Progenitor cell of endocrine pancreas (in vitro differentiated cells): ENCODE measurements at places on chromosomes 6 and 20. TPM values are rescaled to one million over a fixed set of nuclear protein-coding genes. Genes with fewer than 3 reads are reported as not detected.

The MCM8 gene
- total RNA-seq: 18.5 and 18.6 TPM in 2 replicates

The RBPJL gene
- 1.4 and 1.5 TPM in 2 replicates for total RNA-seq

The TRIM31 gene
- total RNA-seq: not detected in 2 replicates

The DDO gene
- not detected in 2 replicates for total RNA-seq

The TMEM74B gene
- 15.6 and 21.9 TPM in 2 replicates for total RNA-seq

The VGLL2 gene
- total RNA-seq: 0.49 TPM in 1 of 2 replicates, not detected in the other

The BCKDHB gene
- total RNA-seq: 30.7 and 34.8 TPM in 2 replicates

The MYBL2 gene
- 43.3 and 44.4 TPM in 2 replicates for total RNA-seq

The NKX2-4 gene
- not detected in 2 replicates for total RNA-seq

The SLCO4A1 gene
- 2.6 and 3.6 TPM in 2 replicates for total RNA-seq

DNA sequence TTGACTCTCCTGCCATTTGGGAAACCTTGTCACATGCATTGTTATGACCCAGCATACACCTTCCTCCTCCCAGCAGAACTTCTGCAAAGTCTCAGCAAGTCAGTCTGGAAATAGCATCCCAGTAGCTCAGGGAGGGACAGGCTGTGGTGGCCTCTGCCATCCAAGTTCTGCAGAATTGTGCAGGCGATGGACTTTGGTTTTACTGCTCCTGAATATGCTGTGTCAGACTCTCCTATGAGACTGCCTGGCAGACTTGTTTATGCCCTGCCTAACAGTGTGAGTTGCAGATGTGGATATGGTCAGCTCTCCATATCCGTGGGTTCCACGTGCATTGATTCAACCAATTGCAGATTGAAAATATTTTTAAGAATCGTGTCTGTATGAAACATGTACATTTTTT, 52.8 kb downstream of the SNRNP48 start:
- no peak for DNase-seq

DNA sequence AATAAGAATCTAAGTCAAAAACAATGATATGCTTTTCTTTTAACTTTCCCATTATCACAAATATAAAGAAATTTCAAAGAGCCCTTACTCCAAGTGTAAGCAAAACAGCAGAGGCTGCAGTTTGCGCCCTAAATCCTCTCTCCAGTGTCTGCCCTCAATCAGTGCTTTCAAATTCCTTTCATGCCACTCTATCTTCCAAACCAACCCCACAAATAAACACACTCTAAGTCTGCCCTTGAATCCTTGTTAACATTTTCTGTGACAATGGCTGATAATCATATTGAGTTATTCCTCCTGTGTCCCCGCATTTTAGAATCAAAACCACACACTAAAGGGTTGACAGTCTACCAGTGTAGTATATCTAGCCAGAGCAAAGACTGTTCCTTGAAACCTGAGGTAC, 317.9 kb upstream of the MARCKS start:
- no peak for DNase-seq

DNA sequence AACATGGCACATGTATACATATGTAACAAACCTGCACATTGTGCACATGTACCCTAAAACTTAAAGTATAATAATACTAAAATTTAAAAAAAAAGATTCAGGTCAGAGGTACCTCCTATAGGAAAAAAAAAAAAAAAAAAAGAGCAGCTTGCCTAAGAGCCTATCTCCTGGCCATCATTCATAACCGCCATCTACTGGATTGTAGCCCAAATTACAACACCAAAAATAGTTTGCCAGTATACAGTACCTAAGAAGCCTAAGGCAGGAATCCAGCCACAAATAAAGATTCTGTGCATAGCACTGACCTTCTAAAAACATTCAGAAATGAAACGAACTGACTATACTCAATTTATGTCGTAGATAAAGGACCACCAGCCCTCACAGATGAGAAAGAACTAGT, 438.4 kb upstream of the ADGRB3 start:
- DNase-seq: no peak

- no peak for DNase-seq
These were observed 384.4 kb upstream of the IRAK1BP1 start for GRCh38 chr6:78482801-78483552.

GRCh38 chr6:125067552-125067951, 86.0 kb upstream of the TPD52L1 start:
- DNase-seq: no peak

DNA sequence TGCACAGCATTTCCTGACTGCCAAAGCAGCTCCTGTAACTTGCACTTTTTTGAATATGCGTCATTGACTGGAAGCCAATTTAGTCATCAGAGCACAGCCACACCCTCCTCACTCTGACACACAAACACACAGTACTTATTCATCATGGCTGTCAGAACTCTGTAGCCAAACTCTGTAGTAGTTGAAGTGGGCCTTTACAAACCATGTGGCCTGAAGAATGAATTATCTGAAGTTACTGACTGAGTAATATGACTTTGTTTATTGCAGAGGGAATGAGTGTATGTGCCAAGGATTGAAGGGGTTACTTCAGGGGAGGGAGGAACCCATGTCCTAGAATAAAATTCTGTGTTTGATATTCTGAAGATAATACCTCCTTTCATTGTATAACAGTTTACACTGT, 102.7 kb downstream of the FIG4 start:
- DNase-seq: no peak

GRCh38 chr20:38159957-38160756, 4.9 kb downstream of the TGM2 start:
- DNase-seq: no peak

GRCh38 chr6:160378882-160379281, 30.7 kb downstream of the SLC22A3 start:
- no peak for DNase-seq

GRCh38 chr20:60100780-60101179, 142.6 kb downstream of the CDH26 start:
- DNase-seq: no peak

- DNase-seq: peak; percentile 46
These were observed 59.2 kb upstream of the PRSS16 start for GRCh38 chr6:27188061-27188884.

DNA sequence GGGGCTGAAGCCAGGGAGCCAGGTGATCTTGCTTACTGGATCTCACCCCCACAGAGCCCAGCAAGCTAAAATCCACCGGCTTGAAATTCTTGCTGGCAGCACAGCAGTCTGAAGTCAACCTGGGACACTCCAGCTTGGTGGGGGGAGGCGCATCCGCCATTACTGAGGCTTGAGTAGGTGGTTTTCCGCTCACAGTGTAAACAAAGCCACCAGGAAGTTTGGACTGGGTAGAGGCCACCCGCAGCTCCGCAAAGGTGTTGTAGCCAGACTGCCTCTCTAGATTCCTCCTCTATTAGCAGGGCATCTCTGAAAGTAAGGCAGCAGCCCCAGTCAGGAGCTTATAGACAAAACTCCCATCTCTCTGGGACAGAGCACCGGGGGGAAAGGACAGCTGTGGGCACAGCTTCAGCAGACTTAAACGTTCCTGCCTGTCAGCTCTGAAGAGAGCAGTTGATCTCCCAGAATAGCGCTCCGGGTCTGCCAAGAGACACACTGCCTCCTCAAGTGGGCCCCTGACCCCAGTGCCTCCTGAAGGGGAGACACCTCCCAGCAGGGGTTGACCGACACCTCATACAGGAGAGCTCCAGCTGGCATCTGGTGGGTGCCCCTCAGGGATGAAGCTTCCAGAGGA, 206.3 kb upstream of the KHDRBS2 start:
- DNase-seq: no peak

DNA sequence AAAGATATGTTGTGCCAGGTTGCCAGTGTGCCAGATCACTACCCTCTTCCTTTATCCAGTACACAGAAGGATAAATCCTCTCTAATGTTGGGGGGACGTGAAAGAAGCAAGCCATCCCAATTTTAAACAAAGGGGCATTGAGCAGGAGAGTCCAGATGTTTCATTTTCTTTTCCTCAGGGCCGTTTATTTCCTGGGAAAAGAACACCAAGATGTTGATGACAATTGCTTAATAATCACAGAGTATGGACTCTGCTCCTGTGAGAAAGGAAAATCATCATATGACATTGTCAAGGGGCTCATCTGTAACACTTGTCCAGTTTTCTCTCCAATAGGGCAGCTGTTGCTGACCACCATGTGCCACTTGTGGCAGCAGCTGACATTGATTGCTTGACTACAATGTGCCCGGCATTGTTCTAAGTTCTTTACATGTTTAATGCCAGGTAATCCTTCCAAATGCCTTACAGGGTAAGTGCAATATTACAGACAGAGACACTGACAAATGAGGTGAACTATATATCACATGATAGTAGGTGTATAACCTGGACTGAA, 161.4 kb downstream of the CD109 start:
- DNase-seq: no peak

DNA sequence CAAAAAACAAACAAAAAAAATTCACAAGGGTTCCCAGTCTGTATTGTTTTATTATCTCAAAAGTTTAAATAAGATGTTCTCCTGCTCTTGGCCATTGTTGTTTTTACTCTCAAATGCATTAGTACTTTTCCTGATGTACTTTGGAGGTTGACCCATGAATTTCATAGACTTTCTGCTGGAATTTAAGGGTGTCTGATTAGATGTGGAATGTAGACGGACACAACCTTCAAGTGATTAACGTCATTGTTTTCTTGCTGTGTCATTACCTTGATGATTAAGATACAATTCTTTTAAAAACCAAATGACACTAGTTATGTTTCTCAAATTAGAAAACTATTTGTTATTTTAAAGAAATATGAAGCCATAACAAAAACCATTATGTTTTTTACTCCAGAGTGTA, 421.4 kb upstream of the RUNX2 start:
- DNase-seq: no peak

GRCh38 chr20:22217712-22218352, 366.5 kb downstream of the FOXA2 start:
- no peak for DNase-seq

DNA sequence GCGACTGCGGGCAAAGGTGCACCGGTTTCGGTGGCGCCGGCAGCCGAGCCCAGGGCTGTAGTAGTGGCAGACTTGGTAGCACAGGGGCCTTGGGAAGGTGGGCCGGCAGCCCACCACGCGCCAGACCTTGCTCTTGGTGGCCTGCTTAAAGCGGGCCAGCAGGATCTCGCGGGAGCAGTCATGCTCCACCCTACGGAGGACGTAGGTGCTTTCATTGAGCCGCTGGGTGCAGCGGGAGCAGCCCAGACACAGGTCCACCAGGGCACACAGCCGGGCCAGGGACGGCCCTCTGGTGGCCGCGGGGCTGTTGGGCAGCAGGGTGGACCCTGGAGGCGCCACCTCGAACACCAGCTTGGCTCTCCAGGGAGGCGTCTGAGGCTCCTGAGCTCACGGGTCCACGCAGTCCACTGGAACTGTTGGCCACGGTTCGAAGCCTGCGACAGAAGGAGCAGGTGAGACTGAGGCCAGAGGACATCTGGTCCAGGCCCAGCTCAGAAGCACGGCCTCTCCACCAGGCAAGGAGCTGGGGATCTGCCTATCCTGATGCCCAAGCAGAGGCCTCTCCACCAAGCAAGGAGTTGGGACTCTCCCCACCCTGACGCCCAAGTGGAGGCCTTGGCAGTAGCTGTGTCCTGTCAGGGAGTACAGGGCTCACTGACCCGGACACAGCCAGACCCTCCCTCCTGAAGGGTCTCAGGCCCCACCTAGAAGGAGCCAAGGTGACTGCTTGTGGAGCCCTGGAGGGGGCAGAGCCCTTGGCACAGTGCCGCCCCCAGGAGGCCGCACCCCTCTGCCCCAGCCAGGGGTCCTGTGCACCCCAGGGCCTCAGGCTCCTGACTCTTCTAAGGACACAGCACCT, 1.0 kb downstream of the HELZ2 start:
- DNase-seq: no peak

- DNase-seq: no peak
These were observed 151.4 kb upstream of the TSHZ2 start for GRCh38 chr20:52820641-52821292.

- no peak for DNase-seq
These were observed 104.4 kb upstream of the TAB2 start for GRCh38 chr6:149212892-149213801.

DNA sequence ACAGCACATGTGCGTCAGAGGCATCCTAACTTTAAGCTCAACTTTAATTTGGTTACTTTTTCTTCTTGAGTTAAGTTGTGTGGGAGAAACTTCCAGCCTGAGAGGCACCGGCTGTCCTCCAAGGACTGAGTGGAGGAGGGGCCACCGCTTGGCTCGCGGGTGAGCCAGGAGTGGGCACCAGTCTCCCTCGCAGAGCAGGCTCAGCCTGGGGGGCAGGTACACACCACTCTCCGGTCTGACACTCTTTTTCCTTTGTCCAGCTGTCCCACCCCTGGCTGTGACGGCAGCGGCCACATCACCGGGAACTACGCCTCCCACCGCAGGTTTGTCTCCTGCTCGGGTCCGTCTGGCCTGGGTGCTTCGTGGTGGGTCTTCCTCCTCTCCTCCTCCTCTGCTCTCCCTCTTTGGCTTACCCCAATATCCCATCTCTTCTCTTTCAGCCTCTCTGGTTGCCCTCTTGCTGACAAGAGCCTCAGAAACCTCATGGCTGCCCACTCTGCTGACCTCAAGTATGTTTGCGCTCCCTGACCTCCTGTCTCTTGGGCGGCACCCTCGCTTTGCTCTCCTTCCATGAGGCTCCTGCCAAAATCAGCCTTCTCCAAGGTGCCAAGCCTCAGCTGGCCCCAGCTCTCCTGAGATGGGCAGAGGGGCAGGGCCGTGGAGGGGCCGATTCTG, 32.6 kb upstream of the PCMTD2 start:
- no peak for DNase-seq

DNA sequence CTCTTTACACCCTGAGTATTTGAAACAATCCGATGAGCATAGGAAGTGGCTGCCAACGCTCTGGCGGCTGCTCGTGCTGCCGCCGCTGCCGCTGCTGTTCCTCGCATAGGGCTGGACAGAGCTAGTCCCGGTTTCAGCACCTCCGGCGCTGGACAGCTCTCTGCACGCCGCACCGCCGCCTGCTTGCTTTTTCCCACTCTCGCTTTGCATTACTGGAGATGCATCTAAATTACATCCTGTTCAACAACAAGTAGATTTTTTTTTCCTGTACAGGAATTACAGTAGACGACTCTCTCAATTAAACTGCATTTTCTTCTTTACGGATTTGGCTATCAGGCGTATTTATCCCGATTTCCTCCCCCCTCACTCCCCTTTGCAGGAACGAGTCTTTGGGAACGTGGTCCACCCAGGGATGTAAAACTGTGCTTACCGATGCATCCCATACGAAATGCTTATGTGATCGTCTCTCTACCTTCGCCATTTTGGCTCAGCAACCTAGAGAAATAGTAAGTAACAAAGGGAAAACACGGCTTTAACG, 563.8 kb downstream of the LMBRD1 start:
- peak; percentile 82 for DNase-seq

DNA sequence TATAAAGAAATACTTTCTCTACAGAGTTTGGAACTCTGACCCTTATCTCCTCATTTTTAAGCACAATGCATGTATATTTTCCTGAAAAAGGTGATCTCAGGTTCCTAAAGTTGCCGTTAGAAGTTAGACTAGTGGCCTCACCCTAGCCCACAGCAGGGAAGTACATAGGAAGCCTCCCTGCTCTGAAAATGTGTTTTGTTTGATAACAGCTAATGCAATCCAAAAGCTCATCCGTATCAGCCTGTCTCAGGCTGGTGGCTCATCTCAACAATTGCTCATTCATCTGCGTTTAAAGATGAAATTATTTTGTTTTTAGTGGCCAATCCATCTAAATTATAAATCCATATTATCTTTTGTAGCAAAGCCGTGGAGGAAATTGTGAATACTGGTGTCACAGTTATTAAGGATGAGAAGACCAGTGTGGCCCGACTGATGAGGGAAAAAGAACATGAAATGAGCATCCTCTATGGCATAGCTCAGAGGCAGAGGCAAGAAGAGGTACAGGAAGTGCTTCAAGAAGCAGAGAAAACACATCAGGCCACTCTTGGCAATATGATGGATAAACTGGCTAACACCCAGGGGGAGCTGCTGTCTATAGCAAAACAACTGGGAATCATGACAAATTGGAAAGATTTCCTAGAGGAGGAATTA, 20.1 kb downstream of the C6orf163 start:
- DNase-seq: no peak

- DNase-seq: no peak
These were observed 122.1 kb upstream of the MLN start for GRCh38 chr6:33925936-33926335.
